ENCODE measurements at places on chromosomes 4 and X.

- no peak for DNase-seq
These were observed 904 bp downstream of the F11 start for GRCh38 chr4:186266729-186267456.

DNA sequence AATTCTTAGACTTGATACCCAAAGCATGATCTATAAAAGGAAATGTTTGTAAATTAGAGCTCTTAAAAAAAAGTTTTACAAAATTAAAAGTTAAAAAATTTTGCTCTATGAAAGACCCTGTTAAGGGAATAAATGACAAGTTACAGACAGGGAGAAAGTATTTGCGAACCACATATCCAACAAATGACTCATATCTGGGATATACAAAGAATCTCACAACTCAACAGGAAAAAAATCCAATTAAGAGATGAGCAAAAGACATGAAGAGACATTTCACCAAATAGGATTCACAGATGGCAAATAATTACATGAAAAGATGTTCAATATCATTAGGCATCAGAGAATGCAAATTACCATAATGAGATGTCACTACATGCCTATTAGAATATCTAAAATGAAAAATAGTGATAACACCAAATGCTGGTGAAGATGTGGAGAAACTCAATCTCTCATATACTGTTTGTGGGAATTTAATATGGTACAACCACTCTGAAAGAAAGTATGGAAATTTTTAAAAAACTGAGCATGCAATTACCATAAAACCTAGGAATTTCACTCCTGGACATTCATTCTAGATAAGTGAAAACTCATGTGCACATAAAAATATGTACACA is 100.8 kb upstream of the EOLA2 start:
- no peak for DNase-seq

GRCh38 chr4:166121897-166122296 is 248.9 kb downstream of the TLL1 start:
- no peak for DNase-seq

GRCh38 chr4:89836897-89837384 is at the start of gene SNCA:
Gene SNCA (minus strand): TSS chr4:89837161. CDS start chr4:89835667, 1,494 bp downstream.
- peak; percentile 16 for DNase-seq

DNA sequence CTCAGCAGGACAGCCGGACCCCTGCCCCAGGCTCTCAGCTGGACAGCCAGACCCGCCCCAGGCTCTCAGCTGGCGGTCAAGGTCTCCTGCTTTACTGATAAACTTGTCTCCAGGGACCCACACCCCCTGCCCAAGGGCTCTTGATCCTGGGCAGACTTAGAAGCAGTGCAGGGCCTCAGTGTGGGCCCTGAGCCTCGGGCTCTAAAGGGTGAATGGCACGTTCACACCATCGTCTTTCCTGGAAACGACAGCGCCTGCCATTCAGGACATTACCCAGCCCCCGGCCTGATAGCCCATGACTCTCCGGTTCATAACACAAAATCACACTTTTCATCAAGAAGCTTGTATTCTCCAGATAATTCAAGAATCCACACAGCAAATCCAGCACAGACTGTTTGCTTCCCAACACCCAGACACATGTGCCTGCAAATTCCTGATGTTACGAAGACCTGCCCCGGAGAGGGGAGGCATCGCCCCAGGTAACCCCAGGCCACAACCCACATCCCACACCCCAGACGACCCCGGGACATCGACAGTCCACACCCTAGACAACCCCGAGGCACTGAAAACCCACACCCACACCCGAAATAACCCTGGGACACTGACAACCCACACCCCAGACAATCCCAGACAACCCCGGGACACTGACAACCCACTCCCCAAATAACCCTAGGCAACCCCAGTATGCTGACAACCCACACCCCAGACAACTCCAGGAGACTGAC is 136.8 kb downstream of the FAM53A start:
- DNase-seq: no peak

GRCh38 chrX:17082831-17083230 is 136.4 kb downstream of the REPS2 start:
- DNase-seq: no peak

DNA sequence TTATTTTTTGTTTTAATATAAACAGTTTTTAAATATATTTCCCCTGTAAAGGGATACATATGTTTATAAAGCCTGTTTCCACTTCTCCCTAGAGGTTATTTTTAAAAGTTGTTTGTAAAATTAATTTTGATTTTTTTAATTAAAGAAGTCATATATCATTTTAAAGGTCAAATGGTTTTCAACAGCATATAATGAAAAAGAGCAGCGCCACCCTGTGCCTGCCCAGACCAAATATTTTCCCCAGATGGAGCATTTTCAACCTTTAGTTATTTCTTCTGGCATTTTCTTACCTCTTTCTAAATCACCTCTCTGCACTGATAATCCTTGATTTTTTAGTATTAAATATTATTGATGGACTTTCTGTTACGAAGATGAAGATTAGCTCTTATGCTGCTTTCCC is 21.0 kb downstream of the MSX1 start:
- DNase-seq: no peak

- no peak for DNase-seq
These were observed 87.0 kb downstream of the ANXA3 start for GRCh38 chr4:78638337-78639172.

- DNase-seq: peak; percentile 90
These were observed 45.8 kb upstream of the IL21 start for GRCh38 chr4:122666527-122667245.

DNA sequence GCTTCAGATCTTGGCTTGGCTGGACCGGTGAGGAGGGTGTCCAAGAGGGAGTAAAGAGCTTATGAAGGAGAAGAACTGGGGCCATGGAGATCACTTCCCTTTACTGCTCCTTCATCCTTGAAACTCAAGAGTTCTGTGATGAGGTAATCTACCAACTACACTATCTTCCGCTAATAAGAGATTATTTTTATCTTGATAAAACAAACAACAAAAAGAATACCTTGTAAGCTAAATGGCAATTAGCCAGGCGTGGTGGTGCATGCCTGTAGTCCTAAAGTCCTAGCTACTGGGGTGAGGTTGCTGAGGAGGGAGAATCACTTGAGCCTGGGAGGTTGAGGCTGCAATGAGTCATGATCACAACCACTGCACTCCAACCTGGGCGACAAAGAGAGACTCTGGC is 47.4 kb downstream of the HAUS3 start:
- no peak for DNase-seq

DNA sequence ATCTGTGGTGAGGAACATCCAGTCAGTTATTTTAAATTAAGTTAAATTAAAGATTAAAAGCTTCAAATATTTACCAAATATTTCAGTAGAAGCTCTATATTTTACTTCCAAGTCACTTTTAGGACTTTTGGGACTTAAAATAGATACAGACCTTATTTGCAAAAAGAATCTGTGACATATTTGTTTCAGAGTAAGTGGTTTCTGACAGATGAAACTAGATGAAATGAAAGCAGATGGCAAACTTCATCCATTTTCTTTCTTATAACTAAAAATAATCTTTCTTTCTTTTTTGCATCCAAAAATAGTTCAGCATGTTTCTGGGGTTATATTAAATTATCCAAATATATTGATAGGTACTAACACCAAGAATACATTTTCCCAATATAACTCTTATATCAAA is 6.6 kb upstream of the UTP3 start:
- no peak for DNase-seq

DNA sequence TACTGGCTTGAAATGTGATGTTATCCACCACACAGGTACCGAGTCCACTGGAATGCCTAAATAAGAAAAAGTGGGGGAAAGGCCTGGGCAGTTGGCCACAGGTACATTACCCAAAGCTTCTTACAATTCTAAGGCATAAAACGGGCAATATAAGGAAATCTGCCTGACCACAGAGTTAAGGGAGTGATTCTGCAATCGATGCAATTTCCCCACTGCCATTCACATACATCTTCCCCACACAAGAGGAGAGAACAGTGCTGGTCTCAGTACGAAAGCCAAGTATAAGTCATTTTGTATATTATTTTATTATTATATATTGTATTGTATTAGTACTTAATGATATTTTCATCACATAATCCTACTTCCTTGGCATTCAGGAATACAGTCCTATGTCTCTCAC is 30.6 kb downstream of the RFC1 start:
- DNase-seq: no peak

DNA sequence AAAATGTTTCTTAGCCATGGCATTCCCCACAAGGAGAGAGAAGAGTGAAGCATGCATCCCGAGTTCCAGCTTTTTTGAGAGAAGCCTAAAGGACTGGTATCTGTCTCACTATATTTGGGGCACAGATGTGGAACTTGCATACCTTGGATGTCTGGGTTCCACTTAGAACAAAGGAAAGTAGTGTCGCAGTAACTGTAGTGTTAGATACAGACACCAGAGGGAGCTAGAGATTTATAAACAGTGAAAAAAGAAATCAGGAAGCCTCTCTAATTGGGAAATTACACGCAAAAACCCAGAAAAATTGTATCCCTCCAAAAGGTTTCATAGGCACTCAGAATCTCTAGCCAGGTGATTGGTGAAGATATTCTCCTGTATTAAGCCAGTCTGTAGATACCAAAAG is 34.4 kb downstream of the AGTR2 start:
- no peak for DNase-seq

DNA sequence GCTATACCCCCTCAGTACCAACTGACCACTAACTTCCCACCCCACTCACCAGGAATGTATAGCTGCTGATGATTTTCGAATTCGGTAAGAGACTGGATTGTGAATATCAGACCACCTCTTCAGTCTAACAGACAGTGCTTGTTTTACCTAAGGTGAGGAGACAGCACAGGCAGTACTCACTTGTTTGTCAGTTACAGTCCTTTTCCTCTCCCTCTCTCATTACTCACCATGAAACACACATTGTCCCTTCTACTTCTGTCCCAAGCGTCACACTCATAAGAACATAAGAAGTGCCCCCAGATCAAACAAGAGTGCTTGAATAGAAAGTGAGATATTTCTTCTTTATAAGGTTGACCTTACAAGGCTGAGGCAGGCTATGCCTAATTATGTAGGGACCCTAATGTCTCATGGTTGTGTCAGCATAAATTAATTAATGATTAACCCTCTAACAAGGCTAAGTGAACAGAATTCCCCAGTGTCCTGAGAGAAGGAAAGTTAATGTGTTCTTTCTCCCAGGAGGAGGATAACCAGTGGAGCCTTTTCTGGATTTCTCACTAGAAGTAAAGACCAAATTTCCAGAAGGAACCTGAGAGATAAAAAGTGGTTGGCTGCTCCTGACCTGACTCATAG is 32.2 kb downstream of the ZCCHC12 start:
- DNase-seq: no peak

GRCh38 chrX:154090731-154091130 is 6.8 kb downstream of the MECP2 start:
- no peak for DNase-seq

All from fibroblast of the conjunctiva (primary cell).